ENCODE measurements at places on chromosomes 6 and 20.

- no peak for DNase-seq
Measured at GRCh38 chr20:15645816-15646215, 927.4 kb downstream of the KIF16B start.

GRCh38 chr6:111605100-111605751 lies 452 bp downstream of the TRAF3IP2 start:
- no peak for DNase-seq

DNA sequence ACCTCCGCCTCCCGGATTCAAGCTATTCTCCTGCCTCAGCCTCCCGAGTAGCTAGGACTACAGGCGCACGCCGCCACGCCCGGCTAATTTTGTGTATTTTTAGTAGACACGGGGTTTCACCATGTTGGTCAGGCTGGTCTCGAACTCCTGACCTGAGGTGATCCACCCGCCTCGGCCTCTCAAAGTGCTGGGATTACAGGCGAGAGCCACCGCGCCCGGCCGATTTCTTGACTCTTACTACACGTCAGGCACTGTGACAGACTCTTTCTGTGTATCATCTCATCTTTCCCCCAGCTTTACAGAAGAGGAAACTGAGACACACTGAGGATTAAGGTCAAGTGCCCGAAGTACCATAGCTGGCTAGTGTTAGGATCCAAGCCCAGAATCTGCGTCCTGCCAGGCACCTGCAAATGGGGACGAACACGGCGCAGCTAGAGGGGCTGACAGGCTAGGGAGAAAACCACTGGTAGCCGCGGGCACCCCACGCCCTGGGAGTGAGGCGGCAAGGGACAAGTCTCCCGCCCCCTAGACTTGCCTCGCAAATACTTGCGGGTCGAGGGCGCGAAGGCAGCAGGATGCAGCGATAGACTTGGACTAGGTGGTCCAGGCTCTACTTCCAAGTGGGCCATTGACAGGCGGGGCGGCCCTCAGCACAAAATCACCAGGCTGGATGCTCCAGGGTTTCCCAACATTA lies 1.1 kb upstream of the TAF8 start:
- DNase-seq: no peak

GRCh38 chr6:141326925-141327324 lies 805.8 kb upstream of the GJE1 start:
- no peak for DNase-seq

DNA sequence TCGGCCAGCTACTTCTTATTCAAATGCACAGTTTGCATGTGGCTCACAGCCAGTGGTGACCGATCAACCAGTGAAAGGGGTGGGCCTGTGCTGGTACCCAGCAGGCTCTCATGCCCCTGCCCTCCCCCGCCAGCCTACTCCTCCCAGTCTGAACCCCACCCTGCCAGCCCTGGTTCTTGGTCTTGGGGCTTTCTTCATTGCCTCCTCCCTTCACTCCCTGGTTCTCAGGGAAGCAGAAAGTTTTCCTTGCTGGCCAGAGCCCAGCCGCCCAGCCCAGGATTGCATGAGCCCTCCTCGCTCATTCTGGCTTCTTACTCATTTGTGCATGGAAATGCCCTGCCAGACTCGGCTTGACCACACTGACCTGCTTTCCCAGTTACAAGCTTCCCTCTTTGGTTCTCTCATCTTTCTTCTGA lies 40.8 kb downstream of the KCNK17 start:
- DNase-seq: no peak

DNA sequence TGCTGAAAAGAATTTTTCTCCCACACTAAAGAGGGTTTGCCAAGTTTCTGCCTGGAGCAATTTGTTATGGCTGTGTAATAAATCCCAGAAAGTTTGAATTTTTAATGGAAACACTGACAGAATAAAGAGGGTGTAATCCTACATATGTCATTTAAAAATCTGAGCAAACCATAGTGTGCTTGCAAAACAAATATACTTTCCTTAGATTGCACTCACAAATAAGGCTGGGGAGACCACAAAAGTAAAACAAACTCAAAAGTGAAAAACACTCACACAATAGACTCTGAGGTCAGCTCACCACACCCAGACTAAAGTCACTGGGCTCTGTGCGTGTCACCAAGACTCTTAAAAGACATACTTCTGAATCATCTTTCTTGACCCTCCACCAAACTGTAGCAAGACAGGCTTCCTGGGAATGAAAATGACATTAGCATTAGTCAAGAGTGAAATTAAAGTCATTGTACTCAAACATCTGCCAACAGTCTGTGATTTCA lies 4.8 kb upstream of the ATXN1 start:
- DNase-seq: no peak

DNA sequence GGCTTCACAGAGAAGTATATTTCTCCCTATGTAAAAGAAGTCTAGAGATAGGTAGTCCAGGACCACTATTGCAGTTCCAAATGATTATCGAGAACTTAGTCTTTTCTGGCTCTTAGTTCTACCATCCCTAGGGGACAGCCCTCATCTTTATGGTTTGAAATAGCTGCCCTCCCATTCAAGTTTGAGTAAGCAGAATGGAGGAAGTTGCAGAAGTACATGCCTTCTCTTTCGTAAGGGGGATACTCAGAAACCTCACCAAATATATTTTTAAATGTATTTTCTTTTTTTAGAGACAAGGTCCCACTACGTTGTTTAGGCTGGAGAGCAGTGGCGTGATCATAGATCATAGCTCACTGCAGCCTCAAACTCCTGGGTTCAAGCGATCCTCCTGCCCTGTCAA lies 236.8 kb upstream of the RREB1 start:
- no peak for DNase-seq

DNA sequence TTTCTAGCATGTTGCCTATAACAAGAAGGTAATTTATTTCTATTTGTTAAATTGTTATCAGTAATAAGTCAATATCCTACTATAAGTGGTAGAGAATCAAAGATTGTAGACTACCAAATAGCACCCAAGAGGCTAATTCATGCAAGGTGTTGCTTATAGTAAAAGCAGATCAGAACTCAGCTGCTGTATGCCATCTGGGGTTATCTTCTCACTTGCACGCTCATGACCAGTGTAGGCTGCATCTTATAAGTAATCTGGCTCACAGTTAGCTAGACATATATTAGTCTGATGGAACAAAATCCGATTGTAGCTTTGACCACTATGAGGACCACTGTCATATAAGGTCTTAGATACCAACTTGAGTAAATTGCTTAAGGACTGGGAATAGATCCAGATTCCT lies 17.0 kb downstream of the TOP1 start:
- DNase-seq: no peak

- no peak for DNase-seq
Measured at GRCh38 chr6:95366414-95366813, 210.9 kb upstream of the MANEA start.

- no peak for DNase-seq
Measured at GRCh38 chr6:14278446-14278845, 160.9 kb downstream of the CD83 start.

DNA sequence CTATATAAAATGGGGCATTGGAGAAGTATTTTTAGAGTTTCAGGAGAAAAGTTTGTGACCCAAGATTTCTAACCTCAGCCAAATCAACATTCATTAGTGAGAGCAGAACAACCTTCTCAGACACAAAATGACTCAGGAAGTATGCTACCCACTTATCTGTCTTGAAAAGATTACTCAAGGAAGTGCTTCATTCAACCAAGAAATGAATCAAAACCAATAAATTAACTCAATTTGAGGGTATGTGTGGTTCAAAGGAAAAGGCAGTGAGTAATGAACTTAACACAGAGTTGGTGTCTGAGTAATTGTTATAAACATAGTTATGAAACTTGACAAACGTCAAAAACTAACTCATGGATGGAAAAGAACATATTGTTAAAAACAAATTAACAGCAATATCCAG lies 227.6 kb downstream of the HAO1 start:
- DNase-seq: no peak

DNA sequence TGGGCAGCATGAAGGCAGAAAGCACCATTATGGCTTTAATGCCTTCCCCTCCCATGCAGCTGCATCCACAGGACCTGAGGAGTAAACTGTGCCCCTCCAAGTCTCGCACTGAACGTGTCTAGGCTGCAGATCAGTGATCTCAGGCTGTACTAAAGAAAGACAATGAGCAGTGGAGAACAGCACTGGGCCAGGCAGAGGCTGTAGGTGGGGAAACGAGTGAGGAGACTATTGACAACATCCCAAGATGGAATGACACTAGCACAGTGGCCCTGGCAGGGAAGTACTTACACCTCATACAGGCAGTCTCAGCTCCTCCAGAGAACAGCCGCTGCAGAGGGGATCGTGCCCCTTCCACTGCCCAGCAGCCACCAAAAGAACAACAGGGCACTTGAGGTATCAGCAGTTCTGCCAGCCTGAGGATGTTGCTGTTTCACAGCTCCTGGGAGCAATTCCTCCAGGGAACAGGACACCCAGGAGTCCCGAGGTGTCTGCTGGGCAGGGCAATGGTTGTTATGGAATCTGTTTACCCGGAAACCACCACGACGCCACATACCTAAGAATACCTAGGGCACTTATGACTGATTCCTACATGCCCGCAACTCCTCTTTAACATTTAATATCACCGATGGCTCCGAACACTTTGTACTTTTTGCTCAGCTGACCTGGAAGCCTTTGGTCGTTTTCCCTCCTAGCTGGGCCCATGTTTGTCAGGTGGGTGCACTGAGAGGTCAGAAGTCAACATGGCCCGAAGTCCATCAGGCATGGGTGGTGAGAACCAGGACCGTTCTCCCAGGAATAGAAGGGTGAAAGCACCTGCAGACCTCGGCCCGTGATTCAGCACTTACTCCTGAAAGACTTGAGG lies 79.1 kb downstream of the SLC22A23 start:
- no peak for DNase-seq

DNA sequence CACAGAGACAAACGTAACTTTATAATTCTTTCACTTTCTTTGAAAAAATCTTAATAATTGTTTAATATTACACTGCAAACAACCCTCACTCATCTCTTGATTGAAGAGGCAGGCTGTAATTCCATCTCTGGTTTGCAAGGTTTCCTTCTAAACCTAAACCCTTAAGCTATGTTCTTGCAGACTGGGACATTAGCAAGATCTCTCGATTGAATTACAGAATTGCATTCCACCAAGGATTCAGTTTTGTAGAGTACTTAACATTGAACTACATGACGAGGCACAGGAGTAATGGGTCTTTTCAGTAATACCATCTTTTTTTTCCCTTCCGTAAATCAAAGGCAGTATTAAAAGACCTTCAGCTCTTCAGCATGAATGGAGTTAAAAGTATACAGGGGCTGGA lies 111.6 kb upstream of the EEF1E1 start:
- DNase-seq: no peak

DNA sequence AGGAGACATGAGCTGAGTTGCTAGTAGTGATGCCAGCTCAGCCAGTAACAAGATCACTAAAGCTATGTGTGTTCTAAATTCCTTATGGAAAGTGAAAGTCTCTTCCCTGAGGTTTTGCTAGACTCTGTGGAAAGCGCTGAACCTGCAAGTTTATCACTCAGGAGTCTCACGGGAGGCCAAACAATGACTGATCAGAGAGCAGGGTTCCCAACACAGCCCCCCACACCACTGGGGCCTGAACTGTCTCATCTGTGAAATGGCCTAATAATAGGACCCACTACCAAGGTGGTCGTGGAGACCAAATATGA lies 19.9 kb downstream of the ACSS1 start:
- no peak for DNase-seq

GRCh38 chr6:1910621-1911407 lies 301.1 kb downstream of the FOXC1 start:
- no peak for DNase-seq

- no peak for DNase-seq
Measured at GRCh38 chr6:110618591-110619267, 142.3 kb upstream of the SLC22A16 start.

DNA sequence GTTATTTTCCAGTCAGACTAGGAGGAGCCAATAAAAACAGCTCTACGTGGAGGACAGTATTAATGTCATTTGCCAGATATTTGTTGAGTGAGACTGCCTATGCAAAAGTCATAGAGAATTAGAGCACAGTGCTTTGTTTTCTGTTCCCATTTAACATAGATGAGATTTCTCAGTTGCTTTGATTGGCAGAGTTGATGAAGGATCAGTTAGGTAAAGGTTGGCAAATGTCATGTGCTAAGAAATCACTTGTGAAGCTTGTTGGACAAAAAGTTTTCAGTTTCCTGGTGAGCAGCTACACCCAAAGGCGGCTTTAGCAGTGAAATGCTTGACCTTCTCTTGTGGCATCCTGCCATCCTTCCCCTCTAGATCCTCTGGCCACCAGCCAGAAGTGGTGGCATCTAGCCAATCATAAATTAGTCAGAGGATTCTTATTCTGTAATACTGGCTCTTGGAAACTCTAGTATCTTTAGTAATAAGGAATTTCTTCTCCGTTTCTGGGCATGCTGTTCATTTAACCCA lies 37.0 kb downstream of the BCKDHB start:
- DNase-seq: no peak

- DNase-seq: no peak
Measured at GRCh38 chr20:47792021-47792618, 6.8 kb upstream of the SULF2 start.

GRCh38 chr6:45512717-45513116 lies 135.0 kb upstream of the SUPT3H start:
- DNase-seq: no peak

DNA sequence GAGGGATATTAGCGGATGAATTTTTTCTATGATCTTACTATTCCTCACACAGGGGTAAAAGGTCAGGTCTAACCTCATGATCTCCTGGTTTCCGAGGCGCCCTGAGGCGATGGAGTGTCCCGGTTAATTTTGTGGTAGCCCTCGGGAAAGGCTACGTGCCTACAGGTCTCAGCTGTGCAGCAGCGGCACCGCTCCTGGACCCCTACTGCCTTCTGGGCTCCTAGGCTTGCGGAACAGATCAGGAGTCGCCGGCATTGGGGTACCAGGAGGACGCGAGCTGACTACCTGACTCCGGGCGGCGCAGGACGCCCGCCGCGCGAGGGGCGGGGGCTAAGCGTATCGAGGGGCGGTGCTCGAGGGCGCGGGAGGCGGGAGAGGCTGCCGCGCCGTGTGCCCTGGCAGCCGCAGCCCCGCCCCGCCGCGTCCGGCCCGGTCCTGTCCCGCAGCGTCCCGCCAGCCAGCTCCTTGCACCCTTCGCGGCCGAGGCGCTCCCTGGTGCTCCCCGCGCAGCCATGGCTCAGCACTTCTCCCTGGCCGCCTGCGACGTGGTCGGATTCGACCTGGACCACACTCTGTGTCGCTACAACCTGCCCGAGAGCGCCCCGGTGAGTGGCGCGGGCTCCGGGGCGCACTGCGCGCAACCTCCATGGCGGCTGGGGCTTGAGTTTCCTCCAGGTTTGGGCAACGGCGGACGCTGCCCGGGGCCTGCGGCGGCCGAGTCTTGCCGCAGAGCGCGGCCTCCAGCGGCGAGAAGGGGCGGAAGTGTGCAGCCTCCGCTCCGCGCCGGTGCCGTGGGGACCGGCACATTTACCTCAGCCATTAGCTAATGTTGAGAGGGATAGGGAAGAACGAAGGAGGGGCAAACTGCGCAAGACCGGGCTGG lies at the start of gene NT5DC1:
Gene NT5DC1, plus strand, starts transcription at position 435 of the 883 bp plus-strand sequence. Its CDS starts 78 bp downstream, at position 513.
- peak; percentile 72 for DNase-seq

DNA sequence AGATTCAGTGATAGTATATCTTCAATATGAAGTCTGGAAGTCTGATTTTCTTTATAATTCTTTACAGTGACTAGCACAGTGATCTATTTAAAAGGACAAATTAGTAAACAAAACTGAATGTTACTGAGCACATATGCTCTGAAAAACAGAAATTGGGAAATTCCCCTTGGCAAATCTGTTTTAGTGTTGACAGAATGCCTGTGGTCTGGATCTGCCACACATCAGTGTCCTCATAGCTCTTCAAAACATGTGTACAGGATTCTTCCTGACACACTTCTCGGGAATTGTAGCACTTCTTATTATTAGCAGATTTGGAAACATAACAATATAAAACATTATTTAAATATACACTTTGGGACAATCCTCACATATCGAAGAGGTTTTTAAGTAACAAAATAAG lies 354.3 kb downstream of the COL12A1 start:
- no peak for DNase-seq

GRCh38 chr6:45915780-45916468 lies 99.7 kb downstream of the CLIC5 start:
- no peak for DNase-seq

Measured in progenitor cell of endocrine pancreas (in vitro differentiated cells).